ENCODE measurements at places on chromosomes 4 and X.
A peak's percentile ranks its signal among the peaks of the same experiment; 100 is the strongest.

DNA sequence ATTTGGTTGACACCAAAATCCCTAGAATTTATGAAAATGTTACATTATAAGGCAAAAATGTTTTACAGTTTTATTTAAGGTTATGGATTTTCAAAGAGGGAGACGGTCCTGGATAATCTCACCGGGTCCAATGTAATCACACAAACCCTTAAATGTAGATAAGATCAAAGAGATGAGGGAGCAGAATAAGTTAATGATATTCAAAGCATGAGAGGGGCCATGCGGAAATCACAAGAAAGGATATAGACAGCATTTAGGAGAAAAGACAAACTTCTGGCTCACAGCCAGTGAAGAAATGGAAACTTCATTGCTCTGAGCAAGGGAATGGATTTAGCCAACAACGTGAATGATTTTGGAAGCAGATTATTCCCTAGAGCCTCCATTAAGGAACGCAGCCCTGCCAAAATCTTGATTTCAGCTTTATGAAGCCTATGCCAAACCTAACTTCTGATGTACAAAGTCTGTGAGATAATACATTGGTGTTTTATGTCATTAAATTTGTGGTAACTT is 684.4 kb upstream of the GNPDA2 start:
- DNase-seq = no peak

DNA sequence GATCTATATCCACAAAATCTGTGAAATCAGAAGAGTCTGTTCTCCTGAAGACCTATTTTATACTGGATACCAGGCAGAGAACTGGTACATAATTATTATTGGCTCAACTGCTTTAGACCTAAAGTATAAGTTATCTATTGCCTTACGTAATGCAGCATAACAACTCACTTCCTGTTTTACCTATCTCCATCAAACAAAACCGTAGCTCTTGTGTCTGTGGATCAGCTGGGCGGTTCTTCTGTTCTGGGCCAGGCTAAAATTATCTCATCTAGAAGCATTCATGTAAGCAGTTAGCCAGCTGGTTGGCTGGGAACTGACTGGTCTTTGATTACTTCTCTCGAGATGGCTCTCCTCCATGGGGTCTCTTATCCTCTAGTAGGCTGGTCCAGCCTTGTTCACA is 57.8 kb downstream of the PPP1R2C start:
- no peak for DNase-seq

- no peak for DNase-seq
Measured at GRCh38 chrX:40040686-40041461, 56.9 kb downstream of the BCOR start.

GRCh38 chrX:24395775-24396174 is 35.3 kb downstream of the SUPT20HL1 start:
- DNase-seq = no peak

- no peak for DNase-seq
Measured at GRCh38 chr4:185011408-185011807, 6.9 kb upstream of the HELT start.

- DNase-seq = no peak
Measured at GRCh38 chr4:28350485-28350884, 1489.8 kb downstream of the STIM2 start.

- DNase-seq = no peak
Measured at GRCh38 chr4:163404580-163404979, 60.9 kb downstream of the NPY5R start.

- no peak for DNase-seq
Measured at GRCh38 chr4:186845137-186845842, 121.6 kb upstream of the FAT1 start.

- no peak for DNase-seq
Measured at GRCh38 chr4:56297776-56298175, 89.5 kb downstream of the AASDH start.

DNA sequence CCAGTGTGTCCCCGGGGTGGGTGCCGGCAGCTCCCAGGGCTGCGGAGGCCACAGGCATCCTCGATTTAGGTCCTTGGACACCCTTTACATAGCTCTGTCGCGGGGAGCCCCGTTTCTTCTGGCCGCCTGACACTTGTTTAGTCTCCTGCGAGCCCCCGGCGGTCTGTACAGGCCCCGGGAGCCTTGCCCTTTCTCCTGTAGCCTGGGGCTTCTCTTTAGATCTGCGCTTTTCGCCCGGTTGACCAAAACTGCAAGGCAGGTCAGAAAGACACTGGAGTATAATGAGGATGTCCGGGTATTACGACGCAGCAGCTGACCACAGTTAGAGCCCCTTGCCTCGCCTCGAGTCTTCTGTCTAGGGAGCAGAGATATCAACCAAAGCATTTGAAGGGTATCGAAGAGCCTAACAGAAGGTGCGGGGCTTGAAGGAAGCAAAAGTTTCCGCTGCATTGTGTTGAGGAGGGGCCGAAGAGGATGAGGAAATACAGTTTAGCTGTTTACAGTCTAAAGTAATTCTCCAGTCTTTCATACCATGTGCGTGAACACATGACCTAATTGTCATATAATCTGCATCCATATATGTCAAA is 479 bp downstream of the BRCC3 start:
- no peak for DNase-seq

DNA sequence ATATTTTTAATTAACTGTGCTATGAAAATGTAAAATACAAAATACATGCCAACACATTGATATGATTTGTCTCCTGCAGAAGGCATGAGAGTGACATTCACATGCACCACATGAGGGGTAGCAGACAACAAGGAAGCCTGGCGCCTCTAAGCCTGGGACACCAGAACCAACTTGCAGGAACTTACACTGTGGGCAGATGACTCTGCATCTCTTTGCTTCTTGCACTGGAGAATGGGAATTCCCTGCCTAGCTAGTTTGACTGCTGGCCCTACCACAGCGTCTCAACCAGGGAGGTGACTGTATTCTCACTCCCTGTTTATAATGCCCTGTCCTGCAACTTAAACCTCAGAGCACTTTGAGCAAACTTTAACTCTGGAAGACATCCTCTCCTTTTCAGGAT is 40.5 kb downstream of the PAGE2 start:
- no peak for DNase-seq

DNA sequence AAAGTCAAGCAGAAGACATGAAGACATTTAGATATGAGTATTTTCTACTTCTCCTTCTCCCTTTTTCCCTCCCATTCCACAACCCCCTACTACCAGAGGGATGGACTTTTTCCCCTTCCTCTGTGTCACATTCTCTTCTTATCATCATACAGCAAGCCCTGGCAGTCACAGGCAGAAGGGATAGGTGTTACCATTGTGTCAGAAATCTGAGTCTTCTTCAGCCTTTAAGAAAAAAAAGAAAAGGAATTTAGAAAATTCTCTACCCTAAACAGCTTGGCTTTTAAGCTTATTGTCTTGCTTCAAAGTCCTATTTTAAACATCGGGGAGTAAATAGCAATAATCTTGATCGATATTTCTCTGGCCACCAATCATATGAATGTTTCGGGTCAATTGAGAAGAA is 30.9 kb upstream of the ADH1C start:
- DNase-seq = no peak

GRCh38 chr4:80125252-80126177 is 52.5 kb upstream of the ANTXR2 start:
- no peak for DNase-seq

DNA sequence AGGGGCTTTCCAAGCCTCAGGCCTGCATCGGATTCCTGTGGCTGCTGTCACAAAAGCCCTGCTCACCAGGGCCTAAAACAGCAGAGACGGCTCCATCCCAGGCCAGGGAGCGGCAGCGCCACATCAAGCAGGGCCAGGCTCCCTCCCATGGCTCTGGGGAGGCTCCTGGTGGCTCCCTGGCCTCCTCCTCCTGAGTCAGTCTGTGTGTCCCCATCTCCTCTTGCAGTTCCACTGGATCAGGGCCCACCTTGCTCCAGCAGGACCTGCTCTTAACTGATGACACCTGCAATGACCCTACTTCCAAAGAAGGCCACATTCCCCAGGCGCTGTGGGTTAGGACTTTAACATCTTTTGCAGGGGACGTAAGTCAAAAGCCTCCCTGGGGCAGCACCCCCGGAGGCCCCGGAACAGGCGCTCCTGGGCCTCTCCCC is 51.9 kb downstream of the CPZ start:
- no peak for DNase-seq

DNA sequence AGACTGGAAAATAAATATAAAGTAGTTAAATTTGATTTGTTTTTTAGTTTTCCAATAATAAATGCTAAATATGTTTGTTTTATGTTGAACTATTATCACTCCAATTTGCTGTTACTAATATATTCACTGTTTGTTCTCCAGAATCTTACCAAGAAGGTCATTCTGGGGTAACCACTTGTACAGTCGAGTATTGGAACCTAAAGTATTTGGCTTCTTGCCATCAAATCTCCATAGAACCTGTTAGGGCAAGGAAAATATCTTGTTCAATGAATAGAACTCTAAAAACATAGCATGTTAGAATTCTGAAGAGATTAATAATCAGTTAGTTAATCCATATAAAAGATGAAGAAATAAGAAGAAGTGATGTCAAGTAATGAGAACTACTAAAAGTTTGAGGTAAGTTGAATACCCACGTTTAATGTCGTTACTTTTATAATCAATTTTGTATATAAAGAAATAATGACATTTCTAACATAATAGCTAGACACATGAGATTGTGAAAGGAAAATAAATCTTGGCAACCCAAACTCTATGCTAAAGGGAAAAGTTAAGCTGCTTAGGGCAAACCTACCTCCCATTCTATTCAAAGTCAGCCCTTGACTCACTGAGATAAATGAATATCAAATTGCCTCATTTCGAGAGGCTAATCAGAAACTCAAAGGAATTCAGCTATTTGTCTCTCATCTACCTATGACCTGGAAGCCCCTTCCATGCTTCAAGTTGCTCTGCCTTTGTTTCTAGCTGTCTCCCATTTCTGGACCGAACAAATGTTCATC is 15.3 kb downstream of the UGT2B15 start:
- no peak for DNase-seq

DNA sequence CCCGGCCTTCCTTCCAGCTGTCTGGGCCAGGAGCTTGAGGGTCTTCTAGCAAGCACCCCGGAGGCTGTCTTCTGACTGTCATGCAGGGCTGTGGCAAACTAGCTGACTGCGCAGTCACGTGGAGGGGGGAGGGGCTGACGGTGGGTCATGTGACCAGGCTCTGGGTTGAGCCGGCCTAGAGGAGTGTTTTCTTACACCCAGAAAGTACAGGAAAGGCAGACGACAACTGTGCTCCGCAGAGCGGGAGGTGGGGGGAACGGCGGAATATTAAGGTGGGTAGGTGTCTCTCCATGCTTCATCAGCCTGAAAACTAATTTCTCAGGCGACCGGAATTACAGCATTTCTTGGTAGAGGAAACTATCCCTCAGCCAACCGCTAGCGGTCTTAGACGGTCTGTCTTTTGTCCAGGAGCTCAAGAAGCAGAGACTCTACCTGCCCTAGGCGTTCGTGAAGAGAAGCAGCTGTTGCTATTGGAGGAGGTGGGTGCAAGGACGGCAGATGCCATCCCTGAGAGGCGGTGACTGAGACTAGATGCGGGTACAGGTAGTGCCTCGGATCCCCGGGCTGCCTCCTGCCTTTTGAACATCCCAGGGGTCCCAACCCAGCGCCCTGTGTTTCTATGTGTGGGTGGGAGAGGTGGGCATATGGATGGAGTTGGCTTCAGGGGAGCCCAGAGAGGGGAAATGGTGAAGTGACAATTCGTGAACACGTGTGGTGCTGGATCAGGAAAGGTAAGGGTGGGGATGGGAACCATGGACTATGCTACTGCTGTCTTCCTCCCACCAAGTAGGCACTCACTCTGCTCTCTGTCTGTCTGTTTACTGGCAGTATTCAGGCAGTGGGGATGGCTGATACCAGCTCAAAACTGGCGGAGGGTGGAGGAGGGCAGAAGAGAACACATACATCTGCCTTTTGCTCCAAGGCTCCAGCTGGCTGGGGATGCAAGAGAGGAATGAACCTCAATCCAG is 8.8 kb downstream of the GPRASP1 start:
- DNase-seq = peak; percentile 81

DNA sequence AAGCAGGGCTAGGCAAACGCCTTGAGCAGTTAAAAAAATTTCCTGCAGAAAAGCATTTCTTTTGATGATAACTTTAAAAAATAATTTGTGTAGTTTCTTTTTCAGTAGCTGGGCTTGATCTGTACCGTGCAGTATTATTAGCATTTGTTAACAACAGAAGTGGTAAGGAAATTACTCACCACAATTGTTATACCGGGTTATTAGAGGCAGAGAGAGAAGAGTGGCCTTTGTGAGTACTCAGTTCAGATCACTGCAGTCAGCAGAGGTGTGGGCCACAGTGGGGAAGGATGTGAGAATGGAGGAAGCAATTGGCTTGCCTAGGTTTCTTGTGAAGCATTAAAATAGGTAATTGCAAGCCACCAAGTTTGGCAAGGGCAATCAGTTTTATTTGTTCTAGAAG is 14.3 kb upstream of the IL21 start:
- DNase-seq = no peak

DNA sequence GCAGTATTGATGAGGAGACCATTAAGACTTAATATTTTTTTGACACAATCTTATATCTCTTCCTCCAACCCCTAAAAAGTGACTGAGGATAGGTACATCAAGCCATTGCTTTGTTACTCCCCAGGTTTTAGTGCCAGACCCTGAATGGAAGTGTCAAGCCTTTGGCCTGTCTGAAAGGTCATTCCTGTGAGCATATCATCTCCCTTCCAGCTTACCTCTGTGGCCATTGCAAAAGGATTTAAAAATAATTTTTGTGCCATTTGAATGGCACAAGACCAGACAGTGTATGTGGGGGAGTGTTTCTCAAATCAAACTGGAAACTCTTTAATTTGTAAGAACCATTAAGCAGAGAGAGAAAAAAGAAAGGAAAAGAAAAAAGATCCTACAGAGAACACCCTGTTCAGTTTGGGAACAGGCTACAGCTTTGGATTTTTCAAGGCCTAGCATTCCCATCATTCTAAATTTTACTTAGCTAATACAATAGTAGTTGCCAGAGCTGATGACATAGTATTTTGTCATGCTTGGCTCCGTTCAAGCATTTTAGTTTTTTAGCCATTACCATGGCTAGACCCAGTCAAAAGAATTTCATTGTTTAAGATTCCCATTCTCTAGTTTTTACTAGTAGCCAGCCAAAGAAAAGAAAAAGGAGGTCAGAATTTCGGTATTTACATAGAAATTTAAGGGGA is 49.6 kb downstream of the HPF1 start:
- no peak for DNase-seq

GRCh38 chr4:96293806-96294205 is 453.9 kb downstream of the PDHA2 start:
- DNase-seq = no peak

DNA sequence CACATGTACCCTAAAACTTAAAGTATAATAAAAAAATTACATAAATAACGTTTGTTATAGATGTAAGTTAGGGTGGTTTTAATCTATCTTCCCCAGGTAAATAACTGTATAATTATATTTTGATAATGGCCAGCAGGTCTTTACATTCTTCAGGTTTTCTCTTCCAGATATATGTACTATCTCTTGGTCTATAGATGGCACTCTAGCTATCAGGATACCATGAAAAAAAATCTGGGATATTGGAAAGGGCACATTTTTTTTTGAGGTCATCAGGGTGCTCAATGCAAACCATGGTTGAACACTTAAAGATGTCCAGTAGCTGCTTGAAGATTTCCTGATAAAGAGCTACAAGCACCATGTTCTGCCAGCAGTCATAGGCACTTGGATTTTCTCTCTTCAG is 15.6 kb upstream of the ADH4 start:
- DNase-seq = no peak
